Activated gamma-delta T cell treated with Interleukin-2 at 50 U/mL for 16 hours (primary cell): ENCODE measurements at places on chromosomes 1 and 21.

DNA sequence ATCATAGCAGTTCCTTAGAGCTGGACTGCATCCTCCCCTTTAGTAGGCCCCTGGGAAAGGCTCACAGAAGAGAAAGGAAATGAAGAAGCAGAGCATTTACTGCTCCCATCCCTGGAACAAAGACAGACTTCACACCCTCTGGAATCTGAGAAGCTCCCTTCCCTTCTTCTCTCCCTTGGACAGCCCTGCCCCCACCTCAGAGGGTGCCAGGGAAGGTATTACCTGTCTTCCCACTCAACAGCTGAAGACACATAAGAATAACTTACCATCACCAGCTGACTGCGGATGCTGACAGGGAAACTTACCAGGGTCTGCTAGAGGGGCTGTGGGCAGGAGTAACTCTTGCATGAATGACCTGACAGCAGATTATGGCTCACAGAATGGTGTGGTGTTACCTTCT, 14.1 kb upstream of the FAAH start:
- no peak for DNase-seq

DNA sequence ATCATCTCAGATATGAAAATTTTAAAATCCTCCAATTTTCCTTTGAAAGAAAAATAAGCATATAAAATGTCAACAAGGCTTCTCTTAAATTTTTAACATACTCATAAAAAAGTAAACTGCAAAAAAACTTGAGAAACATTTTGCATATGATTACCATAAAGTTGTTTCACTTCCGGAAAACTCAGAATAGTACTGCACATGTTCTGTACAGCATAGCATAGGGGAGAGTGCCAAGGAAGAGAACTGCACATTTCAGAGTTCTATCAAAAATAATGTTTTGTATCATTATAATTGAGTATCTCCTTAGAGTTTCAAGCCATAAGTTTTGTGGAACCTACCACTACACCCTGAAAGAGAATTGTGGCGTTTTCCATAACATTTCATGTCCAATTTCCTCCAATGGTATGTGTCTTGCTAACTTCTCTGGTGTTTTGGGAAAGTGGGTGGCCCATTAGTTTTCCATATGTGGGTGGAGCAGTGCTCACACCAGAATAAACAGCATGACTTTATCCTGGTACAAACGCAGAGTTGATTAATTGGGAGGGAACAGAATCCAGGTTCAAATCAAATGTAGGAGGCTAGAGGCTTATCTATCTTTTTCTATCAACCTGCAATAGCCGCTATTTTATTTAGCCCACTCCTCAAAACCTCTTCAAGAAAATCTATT, 430.9 kb downstream of the LMO4 start:
- DNase-seq = no peak

DNA sequence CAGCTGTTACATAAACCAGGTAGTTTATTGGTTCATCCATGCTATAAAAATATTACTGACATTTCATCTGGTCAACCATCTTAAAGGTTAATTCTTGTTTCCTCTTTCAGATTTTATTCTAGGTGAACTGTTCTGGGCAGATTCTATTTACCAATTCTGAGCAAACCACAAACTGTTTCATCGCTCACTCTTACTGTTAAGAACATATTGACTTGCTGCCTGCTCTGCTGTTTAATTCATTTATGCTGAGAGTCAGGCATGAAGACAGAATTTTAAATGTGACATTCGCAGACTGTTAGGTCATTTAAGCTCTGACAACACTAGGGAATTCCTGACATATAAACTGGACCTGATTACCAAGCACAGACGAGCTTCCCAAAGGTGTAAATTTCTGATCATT, 98.3 kb downstream of the PIGK start:
- no peak for DNase-seq

GRCh38 chr1:39321979-39322378, 117.5 kb downstream of the MACF1 start:
- DNase-seq = no peak

DNA sequence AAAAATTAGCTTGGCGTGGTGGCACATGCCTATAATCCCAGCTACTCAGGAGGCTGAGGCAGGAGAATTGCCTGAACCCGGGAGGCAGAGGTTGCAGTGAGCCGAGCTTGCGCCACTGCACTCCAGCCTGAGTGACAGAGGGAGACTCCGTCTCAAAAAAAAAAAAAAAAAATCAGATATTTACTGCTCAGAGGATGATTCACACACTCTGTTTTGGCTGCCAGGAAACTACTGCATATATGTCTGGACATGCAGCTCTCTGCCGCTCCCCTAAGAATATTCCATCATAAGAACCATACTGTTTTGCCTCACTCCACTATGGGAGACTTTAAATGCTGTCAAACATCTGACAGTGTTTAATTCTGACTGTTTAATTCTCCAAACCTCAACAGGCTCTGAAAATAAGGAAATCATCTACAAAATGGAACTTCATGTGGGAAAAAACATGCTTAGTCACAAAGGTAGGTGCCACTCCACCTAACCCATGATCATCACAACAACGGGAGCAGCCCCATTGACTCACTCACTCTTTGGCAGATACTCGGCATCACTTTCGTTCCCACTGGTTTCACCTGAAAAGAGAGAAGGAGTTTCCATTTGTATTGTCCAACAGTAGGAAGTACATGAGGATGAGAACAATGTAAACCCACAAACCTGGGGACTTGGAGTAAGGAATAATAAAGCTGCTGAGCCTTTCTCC, 29.3 kb upstream of the BCAS2 start:
- DNase-seq = no peak

DNA sequence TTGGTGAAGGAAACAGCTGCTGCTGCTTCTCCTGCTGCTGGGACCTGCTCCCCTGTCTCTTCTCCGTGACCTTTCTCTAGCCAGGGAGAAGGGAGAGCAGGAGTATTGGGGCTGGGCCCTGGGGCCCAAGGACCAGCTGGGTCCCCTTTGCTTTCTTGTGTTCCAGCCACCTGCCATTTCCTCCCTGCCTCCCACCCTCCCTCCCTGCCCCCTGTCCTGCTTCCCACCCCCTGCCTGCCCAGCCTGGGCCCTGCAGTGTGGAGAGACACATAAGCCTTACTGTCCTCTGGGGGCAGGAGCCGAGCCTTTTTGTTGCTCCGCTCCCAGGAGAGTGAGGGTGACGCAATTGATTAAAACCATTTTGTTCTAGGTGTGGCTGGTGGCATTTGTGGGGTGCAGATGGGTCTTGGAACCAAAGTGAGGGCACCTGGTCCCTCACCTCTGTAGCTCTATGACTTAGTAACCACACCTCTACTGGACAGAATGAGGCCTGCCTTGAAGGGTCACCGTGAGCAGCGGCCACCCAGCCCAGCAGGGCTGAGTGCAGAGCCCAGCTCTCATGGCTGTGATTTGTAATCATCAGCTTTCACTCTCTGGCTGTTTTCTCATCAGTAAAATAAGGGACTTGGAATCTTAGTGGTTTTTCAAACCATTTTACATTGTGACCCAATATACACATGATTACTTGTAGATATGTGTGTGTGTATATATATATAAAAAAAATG, 13.9 kb upstream of the TMEM222 start:
- DNase-seq = no peak

GRCh38 chr1:178037510-178038253, 56.2 kb upstream of the RASAL2 start:
- DNase-seq = no peak

GRCh38 chr1:155000411-155000725, 2.2 kb upstream of the ZBTB7B start:
- DNase-seq = no peak

DNA sequence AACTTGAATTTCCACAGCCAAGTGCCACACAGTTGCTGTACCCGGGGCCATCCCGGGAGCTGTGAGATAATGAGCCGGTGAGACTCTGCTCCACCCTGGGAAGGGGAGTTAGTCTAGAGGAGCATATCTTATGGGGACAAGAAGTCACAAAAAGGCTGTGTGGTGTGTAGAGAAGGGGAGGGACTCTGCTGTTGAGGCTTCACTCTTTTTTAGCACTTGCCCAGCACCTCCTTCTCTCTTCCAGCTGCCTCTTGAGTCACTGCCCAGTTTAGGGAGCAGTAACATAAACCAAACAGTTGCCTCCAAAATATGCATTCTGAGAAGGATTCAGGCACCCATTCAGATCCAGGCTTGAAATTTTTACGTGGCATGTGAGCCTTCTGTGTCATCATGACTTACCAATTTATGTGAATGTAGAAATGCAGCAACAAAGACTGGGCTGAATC, 744 bp upstream of the WDR26 start:
- no peak for DNase-seq

- DNase-seq = no peak
Observed at GRCh38 chr1:192756847-192757246, 52.0 kb upstream of the RGS2 start.

GRCh38 chr1:27598902-27599528, 4.9 kb downstream of the AHDC1 start:
- no peak for DNase-seq

DNA sequence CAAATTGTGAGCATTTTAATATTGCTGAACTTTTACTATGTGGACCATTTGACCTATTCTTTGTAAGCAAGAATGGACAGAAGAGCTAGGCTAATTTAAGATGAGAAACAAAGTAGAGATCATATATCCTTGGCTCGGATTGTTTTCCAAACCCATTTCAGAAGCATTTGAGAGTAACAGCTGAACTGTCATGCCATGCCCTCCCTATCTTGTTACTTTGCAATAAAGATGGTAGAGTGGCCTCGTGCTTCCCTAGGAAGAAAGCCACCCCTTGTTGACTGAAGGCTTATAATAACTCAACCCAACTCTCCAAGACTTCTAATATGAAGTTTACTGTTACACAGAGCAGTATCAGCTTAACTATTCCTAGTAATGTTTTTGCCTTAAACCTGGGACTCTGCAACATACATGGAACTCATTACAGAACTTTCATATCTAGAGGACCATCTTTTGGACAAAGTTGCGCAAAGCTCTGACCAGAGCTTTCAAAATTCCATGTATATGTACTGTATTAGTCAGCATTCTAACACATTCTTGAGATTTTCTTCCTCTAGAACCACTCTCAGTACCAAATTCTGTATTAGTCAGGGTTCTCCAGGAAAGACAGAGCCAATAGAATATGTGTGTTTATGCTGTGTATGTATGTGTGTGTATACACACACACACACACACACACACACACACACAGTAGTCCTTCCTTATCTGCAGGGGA, 68.7 kb downstream of the ADAMTS1 start:
- DNase-seq = no peak

GRCh38 chr1:112070677-112071076, 81.2 kb upstream of the KCND3 start:
- DNase-seq = no peak

DNA sequence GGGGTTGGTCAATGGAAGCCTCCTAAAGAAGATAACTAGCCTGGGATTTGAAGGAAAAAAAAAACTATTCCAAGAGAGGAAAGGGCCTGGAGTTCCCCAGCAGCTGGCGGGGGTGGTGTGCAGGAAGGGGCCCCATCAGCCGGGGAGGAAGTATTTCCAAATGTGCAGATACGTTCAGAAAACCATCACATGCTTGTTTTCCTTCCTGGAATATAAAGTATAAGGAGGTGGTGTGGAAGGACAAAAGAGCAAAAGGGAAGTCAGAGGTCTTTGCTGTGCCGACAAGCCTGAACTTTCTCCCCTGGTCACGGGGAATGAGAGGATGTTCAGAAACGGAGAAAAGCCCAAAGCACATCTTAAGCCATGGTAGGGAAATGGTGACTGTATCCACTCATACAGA, 72.0 kb upstream of the BACE2 start:
- DNase-seq = no peak

- DNase-seq = no peak
Observed at GRCh38 chr1:110584045-110584444, 22.1 kb downstream of the KCNA2 start.

DNA sequence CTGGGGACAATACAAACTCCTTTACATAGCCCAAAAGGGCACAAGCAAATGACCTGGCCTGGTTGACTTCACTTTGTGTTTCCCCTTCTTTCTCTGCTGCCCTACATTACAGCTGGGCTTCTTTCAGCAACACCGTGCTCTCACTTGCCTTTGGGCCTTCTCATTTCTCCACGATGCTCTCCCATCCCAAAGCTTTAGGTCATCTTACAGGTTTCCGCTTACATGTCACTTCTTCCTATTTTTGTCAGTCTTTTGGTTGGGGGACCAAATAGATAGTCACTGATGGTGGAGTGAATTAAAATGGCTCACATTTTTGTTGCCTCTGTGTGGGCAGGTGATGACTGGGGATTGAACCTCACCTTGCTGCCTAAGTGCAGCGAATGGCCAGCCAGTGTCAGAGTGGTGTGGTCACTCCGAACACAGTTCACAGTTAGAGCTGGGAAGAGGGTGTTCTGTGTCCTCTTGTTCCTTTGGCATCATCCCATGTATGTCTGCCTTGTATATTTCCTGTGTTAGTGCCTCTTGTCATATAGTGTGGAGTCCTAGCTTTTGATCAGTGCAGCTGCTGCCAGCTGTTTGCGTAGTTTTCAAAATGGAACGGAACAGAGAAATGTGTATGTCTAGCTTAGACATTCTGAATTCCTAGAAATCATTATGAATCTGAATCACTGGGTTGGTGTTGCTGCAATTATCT, 134.8 kb downstream of the NOS1AP start:
- no peak for DNase-seq

GRCh38 chr21:45859762-45860357, 121.7 kb upstream of the COL6A1 start:
- DNase-seq = no peak

- DNase-seq = no peak
Observed at GRCh38 chr21:42865776-42866160, 13.6 kb downstream of the WDR4 start.

- DNase-seq = no peak
Observed at GRCh38 chr1:244212797-244213475, 161.9 kb downstream of the ZBTB18 start.

DNA sequence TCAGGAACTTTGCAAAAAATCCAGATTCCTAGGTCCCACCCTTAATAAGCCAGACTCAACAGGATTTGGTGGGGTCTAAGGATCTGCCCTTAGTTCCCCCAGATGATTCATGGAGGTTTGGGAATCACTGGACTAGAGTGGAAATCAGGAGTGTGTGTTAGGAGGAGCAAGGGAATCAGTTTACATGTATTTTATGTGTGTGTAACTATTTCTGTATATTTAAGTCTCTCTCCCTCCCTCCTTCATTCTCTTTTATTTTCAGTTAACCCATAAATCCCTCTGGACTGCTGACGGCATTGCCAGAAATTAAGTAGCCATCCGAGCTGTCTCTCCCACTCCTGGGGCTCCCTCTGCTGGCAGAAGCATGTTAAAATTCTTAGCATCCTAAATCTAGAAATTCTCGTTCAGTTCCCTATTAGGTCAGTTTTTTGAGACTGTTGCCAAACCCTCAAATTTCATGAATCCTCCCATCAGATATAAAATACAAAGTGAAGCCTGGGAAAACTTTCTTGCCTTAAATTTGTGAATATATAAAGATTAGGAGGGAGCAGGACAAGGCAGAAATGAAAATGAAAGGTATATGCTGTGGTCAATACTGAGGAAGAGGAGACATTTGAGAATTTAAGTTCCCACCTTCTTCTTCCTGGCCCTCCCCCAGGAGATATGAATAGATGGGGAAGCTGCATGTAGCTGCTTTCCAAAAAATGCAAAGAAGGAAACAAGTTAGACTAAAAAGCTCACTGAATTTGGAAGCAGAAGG, 11.7 kb upstream of the HSD11B1 start:
- peak; percentile 68 for DNase-seq
